ENCODE measurements at places on chromosomes 3 and 15.

DNA sequence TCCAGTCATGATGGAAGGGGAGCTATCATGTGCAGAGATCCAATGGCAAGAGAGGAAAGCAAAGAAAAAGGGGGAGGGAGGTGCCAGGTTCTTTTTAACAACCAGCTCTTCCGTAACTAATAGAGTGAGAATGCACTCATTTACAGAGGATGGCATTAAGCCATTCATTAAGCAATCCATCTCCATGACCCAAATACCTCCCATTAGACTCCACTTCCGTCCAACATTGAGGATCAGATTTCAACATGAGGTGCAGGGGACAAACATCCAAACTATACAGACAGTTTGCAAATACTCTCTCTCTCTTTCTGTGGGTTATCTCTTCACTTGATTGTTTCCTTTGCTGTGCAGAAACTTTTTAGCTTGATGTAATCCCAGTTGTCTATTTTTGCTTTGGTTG is 21.2 kb downstream of the ZDHHC23 start:
- peak; percentile 5 for DNase-seq

GRCh38 chr3:84141571-84141970 is 817.2 kb upstream of the CADM2 start:
- DNase-seq: peak; percentile 36

DNA sequence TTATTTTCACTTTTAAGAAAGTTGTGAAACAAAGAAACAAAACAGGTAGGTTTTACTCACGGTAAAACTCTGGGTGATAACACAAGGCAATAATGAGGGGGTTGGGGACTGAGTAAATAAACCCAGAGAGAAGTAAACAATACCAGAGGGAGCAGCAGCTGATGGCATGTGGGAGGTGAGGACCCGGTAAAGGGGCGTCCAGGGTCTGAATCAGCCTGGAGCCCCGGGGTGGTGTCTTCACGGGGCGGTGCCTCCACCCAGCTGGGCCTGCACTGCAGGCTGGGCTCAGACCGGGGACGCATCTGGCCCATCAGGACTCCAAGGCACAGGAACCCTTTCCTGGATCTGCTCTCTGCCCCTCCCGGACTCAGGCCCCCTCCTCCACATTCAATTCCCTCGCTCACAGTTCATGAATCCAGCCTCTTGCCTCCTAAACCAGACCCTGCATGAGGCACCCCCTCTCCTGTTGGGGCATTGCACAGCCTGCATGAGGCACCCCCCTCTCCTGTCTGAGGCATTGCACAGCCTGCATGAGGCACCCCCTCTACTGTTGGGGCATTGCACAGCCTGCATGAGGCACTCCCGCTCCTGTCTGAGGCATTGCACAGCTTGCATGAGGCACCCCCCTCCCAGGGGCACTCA is 73.9 kb upstream of the MFGE8 start:
- no peak for DNase-seq

- DNase-seq: no peak
Observed at GRCh38 chr3:54901906-54902685, 25.8 kb downstream of the LRTM1 start.

DNA sequence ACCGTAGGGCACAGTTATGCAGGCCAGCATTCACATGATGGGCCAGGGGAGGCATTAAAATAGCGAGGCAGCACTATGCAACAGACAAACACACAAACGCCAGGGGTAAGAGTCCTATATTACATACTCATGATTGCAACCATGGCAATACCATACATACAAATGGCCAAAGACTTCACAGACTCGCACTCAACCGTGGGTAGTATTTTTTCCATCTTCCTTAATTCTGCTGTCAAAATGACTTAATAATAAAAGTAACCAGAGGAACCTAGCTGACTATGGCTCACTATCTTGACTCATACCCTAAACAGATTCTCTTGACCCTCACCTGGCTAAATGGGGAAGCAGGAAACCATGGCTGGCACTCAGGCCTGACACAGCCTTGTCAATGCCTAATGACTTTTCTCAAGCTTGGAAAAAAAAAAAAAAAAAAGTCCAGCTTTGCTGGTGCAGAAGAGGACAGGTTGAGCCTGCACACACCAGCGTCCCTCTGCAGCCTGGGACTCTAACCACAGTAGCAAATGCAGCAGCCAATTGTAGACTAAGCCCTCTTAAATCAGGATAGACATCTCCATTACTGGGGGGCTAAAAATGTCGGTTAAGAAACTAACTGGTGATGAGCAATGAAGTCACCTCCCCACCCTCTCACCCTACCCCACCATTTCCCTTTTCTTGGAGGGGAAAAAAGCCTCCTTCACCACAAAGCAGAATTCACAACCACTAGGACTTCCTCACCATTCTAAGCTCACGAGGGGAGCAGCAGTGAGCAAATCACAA is 23.1 kb downstream of the CCDC12 start:
- no peak for DNase-seq

DNA sequence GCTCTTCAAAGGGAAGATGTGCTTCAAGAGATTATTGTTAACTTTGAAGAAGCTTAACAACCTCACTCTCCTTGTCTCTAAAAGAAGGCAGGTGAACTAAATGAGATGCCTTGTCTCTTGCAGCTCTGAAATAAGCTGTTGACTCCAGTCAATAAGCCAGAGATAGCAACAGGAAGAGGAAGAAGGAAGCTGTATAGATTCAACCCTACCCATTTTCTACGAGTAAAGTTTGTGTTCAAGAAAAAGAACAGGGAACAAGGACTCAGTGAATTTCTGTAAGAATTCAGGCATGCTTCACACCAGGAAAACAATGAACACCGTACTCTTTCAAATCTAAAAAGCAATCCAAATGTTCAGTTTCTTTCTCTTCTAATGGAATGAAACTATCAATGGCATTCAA is 503.5 kb downstream of the MAGI1 start:
- no peak for DNase-seq

GRCh38 chr3:113516115-113516505 is 1.2 kb upstream of the SPICE1 start:
- DNase-seq: no peak

DNA sequence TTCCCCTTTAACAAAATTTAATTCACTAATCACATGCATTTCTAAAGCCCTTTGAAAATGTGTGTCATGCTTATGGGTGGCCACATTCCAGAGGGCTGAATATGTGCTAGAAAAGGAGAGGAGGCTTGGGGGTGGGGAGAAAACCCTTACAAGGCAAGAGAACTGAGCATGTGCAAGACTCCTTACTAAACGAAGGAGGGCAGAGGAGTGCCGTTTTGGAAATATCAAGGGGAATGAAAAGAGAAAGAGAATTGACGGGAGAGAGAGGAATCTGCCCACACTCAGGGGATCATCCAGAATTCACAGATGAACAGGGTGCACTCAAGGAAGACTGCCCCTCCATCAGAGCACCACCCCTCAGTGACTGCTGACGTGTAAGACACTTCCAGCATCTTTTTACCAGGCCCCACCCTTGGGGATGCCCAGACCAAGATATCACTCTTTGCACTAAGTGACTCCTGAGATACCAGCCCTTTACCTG is 37.9 kb upstream of the TSC22D2 start:
- DNase-seq: peak; percentile 99

DNA sequence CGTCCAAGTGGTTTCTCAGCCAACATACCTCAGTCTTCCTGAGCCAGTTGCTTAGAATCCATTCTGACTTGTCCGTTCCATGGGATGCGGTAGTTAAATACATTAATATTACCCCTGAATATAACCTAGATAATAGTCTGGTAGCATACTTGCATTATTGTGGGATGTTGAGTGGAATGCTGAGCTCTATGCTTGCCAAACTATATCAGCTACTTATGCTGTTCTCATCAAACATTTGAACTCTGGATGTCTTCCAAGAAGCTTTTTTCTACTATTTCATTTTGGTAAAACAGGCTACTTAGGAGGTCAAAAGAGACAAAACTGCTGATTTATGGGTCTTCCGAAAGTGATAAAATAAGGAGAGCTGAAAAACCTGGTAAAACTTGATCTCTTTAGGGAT is 429.5 kb downstream of the NAALADL2 start:
- peak; percentile 79 for DNase-seq

- DNase-seq: peak; percentile 28
Observed at GRCh38 chr15:55108858-55109518, 87.8 kb downstream of the RSL24D1 start.

DNA sequence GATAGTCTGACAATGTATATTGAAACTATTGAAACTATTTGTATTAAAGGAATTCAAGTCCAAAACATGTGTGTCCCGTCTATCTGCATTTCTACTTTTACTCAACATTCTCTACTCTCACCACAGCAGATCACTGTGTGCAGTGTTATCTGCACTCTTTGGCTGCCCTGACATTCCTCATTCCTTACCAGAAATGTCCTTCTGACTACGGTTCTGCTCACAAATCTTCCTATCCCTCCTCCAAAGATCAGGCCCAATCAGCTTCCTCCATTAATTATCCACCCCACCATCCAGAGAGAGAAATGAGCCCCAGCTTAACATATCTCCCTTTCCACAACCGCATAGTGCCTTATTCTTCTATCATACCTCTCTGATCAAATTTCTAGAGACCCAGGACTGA is 94.7 kb downstream of the TBL1XR1 start:
- DNase-seq: peak; percentile 46

DNA sequence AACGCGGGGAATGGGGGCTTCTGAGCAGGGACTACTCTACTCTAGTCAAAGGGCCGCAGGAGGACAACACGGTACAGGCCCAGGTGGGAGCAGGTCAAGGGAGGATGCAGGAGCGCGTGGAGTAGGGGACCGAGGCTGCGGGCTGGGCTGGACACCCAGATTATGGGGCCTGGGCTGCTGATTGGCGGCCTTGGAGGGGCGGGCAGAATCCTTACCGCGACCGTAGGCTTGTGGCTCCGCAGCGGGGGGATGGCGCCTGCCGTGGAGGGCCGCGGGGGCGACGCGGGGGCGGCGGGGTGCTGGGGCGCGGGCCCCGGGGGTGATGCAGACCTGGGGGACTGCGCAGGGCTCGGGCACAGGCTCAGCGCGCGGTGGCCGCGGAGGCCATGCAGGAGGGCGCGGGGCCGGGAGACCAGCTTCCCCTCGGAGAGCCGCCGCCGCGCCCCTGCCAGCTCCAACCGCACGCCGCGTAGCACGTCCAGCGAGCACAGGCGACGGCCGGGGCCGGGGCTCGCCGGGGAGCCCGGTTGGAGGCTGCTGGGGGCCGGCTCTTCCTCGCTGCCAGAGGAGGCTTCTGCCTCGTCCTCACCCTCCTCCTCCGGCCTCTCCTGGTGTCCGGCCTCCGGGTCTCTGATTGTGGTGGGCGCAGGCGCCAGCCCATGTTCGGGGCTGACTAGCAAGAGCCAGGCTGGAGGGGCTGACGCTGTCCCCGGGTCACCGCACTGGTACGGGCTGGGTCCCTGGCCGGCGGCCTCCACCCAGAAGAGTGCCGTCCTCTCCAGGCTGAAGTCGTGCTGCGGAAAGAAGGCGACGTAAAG is 12.9 kb downstream of the UBAP1L start:
- DNase-seq: no peak

DNA sequence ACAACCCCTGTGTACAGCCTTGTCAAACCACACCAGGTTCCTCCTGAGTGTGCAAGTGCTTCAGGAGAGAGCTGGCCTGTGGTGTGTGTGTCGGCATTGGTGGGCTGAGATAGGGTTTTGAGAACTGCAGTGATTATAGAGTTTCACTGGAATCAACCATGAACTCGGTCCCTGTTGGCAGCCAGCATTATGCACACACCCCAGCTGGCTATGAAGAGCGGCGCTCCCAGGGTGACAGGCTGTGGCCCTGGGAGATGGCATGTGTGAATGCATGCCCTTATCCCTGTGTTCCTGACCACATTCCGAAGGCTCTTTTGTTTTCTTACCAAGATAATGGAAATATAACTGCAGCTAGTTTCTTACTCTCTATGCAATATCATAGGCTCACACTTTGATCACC is 101.8 kb downstream of the SNRK start:
- no peak for DNase-seq

DNA sequence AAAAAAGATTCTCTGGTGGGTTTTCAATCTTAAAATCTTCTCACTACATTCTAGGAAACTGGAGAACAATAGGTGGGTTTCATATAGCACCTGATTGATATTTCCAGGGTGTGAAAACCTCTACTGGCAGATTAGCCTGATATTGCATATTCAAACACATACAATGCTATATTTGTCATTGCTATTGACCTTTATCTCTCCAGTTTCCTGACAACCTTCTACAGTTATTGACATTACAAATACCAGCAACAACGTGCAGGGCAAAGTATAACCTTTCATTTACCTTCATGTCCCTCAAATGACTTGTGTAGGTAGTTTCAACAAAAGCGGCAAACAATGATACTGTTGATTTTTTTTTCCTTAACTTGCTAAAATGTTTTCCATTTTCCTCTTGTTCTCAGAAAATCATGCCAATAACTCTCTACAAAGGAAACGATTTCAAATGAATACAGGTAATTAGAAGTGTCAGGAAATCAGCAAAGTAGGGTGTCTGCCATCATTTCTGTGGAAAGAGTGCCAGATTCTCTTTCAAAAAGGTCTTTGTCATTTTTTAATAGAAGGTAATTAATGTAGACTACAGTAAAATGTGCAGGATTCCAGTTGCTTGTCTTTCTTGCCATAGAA is 72.6 kb upstream of the CDIN1 start:
- DNase-seq: no peak

DNA sequence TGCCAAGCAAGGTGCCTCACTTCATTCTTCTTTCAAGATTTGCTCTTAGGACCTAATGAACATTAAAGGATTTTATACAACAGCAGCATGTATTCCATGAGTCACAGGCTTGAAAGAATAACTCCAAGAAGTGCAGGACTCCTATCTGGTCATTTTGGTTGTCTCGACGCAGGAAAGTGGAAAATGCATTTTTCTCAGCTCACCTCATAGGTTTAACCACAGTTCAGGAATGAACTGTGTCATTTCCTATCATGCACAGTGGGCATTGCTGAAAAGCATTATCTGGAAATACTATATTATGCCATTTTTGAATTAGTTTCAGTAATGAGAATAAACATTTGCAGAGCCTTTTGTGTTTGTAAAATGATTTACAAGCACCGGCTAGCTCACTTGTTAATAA is 98.7 kb upstream of the BFSP2 start:
- DNase-seq: peak; percentile 88

DNA sequence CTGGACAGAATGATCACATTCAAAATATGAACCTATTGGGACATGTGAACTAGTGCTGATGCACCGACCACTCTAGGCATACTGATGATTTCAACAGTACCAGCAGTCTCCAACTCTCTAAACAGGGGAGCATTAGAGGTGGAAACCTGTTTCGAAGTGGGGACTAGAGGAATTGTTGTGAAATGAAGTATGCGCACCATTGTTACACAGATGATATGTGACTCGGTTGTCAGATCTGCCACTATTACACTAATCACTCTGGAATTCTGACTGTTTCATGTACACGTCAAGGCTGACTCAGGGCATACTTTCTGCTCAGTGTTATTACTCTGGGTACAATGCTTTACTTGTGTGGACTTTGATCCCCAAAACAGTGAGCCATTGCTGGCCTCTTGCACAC is 198.2 kb upstream of the UBE2E2 start:
- DNase-seq: peak; percentile 76

DNA sequence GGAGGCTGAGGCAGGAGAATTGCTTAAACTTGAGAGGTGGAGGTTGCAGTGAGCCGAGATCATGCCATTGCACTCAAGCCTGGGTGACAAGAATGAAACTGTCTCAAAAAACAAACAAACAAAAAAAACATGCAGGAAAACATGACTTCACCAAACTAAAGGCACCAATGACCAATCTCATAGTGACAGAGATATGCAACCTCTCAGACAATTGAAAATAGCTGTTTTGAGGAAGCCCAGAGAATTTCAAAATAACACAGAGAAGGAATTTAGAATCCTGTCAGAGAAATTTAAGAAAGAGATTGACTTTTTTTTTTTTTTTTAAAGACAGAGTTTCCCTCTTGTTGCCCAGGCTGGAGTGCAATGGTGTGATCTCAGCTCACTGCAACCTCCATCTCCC is 26.1 kb downstream of the NCBP2 start:
- no peak for DNase-seq

Measured in fibroblast of upper back skin (primary cell).